Stimulated activated CD8-positive, alpha-beta memory T cell treated with anti-CD3 and anti-CD28 coated beads, Interleukin-2, amount 100 ng/mL, for 1 hour (primary cell): ENCODE measurements at places on chromosomes 3 and 15.

DNA sequence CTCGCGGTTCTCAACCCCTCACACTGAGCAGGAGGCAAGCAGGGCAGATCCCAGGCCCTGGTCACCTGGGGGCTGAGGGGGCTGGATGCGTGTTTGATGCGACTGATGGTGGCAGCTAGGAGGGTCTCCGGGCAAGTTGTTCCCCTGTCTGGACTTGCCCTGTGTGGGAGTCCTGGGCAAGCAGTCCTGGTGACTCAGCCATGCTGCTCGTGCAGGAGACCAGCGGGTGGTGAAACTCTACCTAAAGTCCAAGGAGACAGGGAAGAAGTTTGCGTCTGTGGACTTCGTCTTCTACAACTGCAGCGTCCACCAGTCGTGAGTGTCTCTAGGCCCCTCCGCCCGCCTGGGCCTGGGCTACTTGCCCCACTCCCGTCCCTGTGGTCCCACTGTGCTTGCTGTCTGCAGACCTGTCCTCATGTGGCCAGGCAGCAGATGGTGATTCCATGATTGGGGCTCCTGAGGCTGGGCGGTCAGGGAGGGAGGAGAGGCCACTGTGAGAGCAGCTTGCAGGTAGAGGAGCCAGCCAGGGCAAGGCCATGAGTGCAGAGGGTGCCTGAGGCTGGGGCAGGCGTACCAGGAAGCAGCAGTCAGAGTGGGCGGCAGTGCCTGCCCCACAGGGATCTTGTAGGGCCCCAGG is 23.1 kb downstream of the PLXNA1 start:
- no peak for DNase-seq

GRCh38 chr3:28940530-28940929 is 340.3 kb upstream of the RBMS3 start:
- no peak for DNase-seq

- no peak for DNase-seq
These were observed 128.3 kb downstream of the MAP2K5 start for GRCh38 chr15:67670647-67671305.

DNA sequence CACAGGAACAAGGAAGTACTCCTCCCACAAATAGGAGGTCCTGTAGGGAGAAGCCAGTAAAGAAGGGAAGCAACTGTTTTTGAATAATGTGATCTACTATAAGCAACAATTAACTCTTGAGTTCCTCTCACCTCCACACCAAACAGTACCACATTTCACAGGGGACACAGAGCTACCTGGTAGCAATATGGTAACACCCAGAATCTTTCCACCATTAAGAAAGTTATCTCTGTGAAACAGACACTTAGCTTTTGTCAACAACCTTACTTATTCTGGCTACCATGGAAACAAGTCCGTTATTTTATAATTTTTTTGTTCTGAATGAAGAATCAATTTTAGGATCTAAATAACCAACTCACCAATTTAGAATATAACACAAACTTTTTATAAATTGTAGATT is 49.5 kb downstream of the TBL1XR1 start:
- DNase-seq = no peak

- DNase-seq = no peak
These were observed 1031.7 kb downstream of the MCTP2 start for GRCh38 chr15:95262866-95263564.

- DNase-seq = no peak
These were observed 124.3 kb downstream of the BDH1 start for GRCh38 chr3:197431346-197431910.

DNA sequence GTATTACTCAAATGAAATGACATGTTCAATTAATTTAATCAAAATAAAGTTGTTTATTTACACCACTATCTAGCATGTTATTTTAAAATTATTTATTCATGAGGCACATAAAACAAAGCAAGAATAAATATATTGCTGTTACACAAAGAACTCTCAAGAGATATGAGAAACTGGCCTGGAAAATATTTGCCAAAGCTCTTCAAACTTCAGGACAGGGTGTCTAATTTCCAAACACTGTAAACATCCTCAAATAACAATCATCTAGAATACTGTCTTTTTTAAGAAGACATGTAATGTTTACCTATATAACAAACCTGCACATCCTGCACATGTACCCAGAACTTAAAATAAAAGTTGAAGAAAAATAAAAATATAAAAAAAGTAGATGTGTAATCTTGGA is 876.6 kb downstream of the TUSC7 start:
- DNase-seq = no peak

DNA sequence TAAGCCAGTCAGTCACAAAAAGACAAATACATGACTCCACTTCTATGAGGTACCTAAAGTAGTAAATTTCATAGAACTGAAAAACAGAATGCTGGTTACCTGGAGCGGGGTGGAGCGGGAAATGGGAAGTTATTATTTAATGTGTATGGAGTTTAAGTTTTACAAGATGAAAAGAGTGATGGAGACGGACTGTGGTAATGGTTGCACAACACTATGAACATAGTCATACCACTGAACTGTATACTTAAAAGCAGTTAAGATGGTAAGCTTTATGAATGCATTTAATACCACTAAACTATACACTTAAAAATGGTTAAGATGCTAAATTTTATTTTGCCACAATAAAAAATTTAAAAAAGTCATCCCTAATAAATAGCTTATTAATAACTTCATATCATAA is 23.2 kb downstream of the SFMBT1 start:
- DNase-seq = no peak

DNA sequence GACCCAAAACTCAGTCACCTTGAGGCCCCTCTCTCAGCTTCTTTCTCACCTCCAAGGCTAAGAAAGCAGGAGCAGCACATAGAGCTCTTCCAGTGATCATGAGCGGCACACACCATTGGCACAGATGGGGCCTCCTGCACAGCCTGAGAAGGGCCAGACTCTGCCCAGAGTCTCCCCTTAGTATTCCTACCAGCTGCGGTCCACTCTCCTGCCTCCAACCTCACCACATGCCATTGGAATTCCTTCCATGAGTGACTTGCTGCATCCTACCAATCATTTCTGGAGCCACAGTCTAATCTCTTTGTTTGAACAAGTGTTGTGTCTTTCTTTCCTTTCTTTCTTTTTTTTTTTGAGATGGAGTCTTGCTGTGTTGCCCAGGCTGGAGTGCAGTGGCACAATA is 39.3 kb downstream of the CDCP1 start:
- no peak for DNase-seq

DNA sequence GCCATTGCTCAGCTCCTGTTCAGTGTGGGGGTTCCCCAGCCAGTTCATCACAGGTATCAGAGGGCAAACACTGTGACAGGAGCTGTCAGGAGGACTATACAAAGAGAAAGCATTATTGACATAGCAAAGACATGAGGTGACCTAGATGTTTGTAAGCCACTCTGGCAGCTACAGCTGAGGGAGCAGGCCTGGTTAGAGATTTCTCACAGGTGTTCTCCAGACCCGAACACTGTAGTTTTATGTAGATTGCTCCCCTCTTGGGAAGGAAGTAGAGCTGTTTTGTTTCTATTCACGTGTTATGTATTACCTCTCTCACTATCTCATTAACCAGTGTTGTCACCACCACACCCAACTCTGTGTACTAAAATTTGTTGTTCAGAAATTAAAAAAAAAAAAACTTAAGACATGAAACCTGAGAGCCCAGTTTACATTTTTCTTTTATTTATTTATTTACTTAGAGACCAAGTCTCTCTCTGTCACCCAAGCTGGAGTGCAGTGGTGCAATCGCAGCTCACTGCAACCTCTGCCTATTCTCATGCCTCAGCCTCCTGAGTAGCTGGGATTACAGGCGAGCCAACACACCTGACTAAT is 123.7 kb downstream of the RBPMS2 start:
- DNase-seq = no peak

- no peak for DNase-seq
These were observed 72.0 kb downstream of the TFG start for GRCh38 chr3:100781301-100781700.

- no peak for DNase-seq
These were observed 2.6 kb upstream of the PIGZ start for GRCh38 chr3:196971094-196971698.

GRCh38 chr3:66475386-66476020 is 25.3 kb downstream of the LRIG1 start:
- no peak for DNase-seq

- no peak for DNase-seq
These were observed 847.4 kb downstream of the FHIT start for GRCh38 chr3:60403866-60404265.

DNA sequence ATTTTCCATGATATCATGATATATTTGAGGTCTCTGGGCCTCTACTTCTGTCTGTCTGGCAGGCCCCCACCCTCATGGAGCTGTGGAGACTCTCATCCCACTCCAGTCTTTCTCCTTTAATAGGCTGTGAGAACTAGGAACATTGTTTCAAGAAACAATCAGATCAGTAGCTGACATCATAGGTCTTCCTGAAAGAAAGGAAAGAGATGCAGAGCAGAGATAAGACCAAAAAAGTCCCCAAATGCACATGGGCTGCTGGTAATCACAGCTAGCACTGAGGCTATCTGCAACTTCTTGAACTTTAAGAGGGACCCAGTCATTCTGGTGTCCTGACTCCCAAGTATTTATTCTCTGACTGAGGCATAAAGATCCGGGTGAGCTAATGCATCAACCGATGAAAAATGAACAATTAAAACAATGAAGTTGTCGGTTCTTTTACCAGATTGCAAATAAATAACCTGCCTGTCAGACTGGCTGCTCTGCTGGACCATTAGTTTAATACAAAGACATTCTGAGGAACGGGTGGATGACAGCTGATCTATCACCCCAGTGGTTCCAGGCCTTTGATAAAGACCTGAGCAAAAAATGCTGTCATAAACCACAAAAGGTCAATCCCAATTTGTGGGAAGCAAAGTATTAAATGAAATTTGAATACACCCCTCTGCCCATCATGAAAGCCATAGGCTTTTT is 780.8 kb upstream of the GOLIM4 start:
- DNase-seq = no peak

DNA sequence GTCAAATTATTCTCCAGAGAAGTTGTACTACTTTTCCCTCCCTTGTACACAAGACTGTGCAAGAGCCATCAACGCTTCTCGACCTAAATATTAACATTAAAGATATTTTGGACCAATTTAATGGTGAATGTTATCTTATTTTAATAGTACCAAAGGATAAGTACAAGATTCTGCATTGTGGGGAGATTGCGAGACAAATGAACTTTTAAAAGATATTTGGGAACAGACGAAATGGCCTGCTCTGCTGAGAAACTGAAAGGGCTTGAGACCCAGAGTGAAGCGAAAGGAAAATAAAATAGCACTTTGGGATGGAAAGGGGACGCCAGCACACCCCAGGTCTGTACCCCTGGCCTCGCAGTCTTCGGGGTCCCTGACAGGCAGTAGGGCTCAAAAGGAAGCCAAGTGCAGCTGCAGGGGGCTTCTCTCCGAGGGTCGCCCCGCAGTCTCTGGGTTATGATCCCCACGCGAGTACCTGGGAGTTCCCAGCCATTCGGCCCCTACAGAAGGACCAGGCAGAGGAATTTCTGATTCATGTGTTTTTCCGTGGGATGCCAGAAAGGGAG is 97.6 kb upstream of the VGLL3 start:
- no peak for DNase-seq

GRCh38 chr15:56052395-56053045 is 59.1 kb upstream of the NEDD4 start:
- DNase-seq = no peak

DNA sequence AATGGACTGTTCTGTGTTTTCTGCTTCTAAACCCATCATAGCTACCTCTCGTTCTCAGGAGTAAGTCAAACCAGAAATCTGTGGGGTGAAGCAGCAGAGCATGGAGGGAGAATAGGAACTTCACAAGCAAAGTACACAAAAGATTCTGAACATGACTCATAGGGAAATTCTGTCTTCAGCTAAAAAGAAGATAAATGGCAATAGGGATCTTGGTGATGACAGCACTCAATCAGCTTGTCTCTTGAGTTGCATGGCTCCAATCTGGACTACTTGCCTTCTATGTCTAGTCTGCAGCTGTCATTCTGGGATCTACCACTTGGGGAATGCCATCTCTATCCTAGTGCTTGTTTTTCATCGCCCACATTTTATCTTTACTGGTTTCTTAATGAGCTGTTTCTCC is 13.5 kb upstream of the GRAMD1C start:
- DNase-seq = no peak

GRCh38 chr3:55185380-55185779 is 257.5 kb upstream of the LRTM1 start:
- DNase-seq = no peak

DNA sequence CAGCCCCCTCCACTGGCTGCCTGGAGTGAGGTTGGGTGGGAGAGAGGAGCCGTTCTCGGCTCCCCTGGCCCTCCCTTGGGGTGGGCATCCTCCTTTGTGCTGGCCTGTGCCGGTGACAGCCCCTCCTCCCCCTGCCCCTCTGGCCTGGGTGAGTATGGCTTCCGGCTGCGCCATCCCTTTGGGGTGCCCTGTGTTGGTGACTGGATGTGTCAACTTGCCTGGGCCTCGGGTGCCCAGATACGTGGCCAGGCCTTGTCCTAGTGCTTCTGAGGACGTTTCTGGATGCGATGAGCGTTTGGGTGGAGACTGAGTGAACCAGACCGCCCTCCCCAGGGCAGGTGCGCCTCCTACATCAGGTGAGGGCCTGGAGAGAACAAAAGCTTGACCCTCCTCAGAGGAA is 59.7 kb downstream of the PLXNA1 start:
- DNase-seq = no peak

- no peak for DNase-seq
These were observed 67.6 kb downstream of the FNDC3B start for GRCh38 chr3:172106989-172107388.

- DNase-seq = no peak
These were observed 611.4 kb upstream of the NAALADL2 start for GRCh38 chr3:174247687-174248152.

- DNase-seq = no peak
These were observed 988.7 kb downstream of the NTRK3 start for GRCh38 chr15:87267798-87268197.

DNA sequence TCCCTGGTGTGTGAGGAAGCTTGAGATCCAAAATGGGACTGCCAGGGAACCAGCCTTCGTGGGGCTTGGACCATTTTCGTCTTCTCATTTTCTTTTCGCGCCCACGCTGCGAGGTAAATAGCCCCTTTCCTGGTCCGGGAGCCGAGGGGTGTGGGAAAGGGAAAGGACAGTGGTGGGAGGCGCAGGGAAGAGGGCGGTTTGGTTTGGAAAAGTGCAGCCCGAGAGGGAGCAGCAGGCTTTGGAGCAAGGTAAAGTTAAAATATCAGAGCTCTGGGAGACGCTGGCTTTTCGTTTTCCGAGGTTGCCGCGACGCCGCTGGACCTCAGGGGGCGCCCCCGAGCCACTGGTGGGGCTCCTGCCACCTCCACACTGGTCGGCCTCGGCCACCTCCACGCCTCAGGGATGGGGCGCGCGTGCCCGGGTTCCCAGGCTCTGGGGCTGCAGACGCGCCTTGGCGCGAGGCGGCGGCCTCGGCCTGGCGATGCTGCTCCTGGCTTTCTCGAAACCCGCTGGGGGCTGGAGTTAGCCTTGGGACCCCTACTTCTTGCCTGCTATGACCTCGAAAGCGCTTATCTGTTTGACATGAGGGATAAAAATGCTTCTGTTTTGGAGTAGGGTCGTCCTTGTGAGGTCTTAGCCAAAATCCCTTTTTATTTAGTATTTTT is 3.2 kb downstream of the PTPRG start:
- DNase-seq = no peak

GRCh38 chr3:123096126-123096525 is 29.3 kb downstream of the PDIA5 start:
- DNase-seq = no peak
